ENCODE measurements at places on chromosomes 1 and 21.

GRCh38 chr1:159737238-159737916, 23.0 kb upstream of the CRP start:
- no peak for DNase-seq

- no peak for DNase-seq
Observed at GRCh38 chr21:44952116-44952928, 12.5 kb downstream of the SLX9 start.

GRCh38 chr1:243959998-243960397, 91.1 kb upstream of the ZBTB18 start:
- no peak for DNase-seq

- DNase-seq, result no peak
Observed at GRCh38 chr1:200850554-200850953, 22.2 kb upstream of the GPR25 start.

DNA sequence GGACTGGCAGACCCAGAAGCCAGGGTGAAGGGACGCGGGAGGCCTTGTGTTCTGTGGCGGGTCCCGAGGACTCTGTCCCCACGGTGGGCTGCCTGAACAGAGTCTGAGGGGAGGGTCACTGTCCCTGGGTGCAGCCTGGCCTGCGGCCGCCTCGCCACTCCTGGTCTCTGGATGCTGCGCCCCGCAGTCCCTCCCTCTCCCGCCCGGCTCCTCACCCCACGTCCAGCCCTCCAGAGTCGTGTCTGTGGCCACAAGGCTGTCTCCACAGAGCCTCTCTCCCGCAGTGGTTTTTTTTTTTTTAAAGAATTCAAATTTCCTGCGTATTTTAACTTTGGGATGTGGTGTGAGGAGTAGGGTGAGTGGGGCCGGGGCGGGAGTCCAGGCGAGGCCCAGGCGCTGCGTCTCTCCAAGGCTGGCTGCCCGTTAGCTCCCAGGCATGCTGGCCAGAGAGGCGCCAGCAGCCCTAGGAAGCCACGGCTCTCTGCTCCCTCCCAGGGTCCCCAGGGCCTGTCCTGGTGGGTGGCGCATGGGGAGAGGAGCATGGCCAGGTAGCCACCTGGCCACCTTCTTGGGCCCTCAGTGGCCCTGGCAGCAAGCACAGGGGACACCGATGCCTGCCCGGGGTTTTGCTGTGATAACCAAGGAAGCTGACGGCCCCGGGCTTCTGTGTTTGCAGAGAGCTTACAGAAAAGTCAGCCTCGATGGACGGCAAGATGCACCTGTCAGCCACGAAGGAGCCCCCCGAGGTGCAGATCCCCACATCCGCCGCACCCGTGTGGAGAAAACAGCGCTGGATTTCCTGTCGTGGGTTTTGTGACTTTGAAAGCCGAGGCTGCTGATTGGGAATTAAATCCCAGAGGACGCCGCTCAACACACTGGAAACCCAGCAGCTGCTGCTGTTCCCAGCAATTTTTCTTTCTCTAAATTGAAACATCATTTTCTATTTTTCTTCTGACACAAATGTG, 72.8 kb downstream of the MORN1 start:
- no peak for DNase-seq

DNA sequence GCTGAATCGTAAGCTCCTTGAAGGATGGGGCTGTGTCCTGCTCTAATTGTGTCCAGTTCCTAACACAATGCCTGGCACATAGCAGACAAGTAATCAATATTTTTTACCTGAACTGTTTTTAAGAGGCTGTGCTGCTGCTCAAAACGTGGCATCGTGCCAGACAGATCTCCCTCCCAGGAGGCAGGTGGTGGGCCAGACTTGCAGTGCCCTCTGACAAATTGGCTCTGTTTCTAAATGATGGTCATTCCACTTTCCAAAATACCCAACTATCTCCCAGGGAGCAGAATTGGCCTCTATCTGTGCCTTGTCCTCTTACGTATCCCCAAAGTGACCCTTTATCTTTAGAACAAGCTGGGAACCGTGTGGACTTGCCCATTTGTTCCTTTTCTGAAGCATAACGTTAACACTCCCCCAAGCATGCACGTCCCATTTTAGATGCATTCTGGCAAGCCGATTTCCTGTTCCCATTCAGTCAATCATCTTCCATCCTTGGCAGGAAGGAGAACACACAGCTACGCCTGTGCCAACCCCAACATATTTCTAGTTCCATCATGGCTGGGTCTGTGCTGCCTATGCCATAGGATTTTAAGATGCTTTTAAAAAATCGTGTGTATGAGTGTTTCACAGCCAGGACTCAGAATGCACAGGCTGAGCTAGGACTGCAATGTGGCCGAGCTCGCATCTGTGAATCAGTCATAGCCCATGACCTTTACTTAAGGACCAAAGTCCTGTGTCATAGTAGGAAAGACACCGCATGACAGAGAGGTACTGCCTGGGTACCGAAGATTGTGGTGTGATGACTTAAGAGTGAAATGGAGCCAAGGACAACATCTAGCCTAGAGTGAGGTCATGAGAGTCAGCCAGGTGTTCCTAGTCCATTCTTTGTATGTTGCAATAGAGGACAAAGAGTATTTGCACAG, 408.6 kb downstream of the PRDM2 start:
- no peak for DNase-seq

- no peak for DNase-seq
Observed at GRCh38 chr1:154966111-154966510, 4.4 kb downstream of the SHC1 start.

- DNase-seq, result peak; percentile 31
Observed at GRCh38 chr1:12344596-12345349, 114.9 kb downstream of the VPS13D start.

DNA sequence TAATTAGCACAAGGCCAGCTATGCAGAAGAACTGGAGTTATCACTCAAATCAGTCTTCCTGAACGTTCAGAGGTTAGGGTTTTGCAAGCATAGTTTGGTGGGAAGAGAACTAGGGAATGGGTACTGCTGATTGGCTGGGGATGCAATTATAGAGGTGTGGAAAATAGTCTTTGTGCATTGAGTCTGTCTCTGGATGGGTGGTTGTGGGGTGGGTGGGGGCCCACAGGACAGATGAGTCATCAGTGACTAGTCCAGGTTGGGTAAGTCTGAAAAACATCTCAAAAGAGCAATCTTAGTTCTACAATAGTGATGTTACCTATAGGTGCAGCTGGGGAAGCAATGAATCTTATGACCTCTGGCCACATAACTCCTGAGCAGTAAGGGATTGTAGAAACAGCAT, 89.7 kb upstream of the HMCN1 start:
- no peak for DNase-seq

DNA sequence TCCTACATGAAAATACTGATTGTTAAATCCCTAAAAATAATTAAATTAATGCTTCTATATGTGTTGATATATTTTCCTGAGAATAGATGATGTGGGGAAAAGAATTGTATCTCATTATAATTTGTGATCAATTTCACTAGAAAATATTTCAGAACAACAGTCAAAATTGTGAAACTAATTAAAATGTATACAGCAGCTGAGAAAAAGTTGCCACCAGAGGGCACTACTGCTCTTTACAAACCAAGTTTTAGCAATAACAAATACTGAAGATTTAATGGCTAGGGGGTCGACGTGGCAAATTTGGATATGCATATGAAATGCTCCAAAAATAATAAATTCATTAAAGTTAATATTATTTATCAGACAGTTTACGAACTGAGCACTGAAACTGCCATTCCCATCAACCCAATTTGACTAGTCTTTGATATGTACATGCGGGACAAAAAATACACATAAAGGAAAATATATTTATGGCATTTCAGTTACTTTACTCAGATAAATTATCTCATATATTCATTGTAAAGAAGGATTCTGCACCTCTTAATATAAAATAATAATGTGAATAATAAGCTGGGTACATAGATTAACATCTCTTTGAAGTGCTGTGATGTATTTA, 96.3 kb upstream of the TMPRSS15 start:
- DNase-seq, result peak; percentile 54

DNA sequence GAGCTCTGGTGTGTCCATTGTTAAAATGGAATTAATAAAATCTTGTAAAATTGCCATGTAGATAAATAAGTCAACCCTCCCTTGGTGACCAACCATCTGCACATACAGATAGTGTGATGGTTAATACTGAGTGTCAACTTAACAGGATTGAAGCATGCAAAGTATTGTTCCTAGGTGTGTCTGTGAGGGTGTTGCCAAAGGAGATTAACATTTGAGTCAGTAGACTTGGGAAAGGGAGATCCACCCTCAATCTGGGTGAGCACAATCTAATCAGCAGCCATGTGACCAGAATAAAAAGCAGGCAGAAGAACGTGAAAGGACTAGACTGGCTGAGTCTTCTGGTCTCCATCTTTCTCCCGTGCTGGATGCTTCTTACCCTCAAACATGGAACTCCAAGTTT, 174.8 kb downstream of the LTN1 start:
- DNase-seq, result no peak

DNA sequence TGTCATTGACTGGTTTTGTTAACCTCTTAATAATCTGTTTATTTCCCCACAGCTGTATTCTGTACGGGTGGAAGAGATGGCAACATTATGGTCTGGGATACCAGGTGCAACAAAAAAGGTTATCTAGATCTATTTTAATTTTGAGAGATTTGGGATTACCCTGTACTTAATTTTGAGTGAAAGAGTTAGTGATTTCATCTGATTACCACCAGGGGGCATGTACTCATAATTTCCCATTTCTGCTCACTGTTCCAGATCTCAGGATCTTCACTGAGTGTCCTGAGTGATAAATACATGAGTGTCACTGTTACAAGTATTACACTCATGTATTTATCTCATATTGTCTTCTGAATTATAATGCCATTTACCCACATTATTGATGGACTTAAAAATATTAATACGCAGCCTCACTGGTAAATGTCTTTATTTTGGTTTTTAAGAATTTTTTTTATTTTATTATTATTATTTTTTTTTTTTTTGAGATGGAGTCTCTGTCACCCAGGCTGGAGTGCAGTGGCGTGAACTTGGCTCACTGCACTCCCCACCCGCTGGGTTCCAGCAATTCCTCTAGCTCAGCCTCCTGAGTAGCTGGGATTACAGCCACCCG, 27.4 kb downstream of the DTL start:
- DNase-seq, result peak; percentile 45

DNA sequence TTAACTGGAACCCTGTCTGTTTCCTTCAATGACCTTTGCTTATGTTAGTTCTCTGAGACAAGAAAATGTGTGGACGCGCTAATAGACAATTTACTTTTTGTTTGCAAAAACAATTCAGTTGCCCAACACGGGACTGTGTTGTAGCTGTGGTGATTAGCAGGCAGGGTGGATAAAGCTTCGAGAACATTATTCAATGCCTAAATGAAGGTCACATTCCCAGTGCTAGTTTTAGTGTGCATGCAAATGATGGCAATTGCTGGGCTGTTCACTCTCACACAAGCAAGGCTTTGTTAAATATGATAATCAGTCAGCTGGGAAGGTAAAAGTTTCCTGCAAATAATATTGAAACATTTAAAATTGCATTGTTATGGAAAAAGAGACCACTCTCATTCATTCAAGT, 188.4 kb downstream of the BACH1 start:
- DNase-seq, result no peak

- DNase-seq, result no peak
Observed at GRCh38 chr1:79762461-79762860, 755.9 kb upstream of the ADGRL4 start.

- no peak for DNase-seq
Observed at GRCh38 chr21:30634906-30635305, at the start of gene KRTAP20-2. Gene KRTAP20-2 (plus strand): TSS chr21:30635206. CDS start chr21:30635264, 58 bp downstream.

- DNase-seq, result no peak
Observed at GRCh38 chr1:200874694-200875093, 1.9 kb downstream of the GPR25 start.

GRCh38 chr1:150970808-150971582, 3.6 kb downstream of the CERS2 start:
- DNase-seq, result no peak

DNA sequence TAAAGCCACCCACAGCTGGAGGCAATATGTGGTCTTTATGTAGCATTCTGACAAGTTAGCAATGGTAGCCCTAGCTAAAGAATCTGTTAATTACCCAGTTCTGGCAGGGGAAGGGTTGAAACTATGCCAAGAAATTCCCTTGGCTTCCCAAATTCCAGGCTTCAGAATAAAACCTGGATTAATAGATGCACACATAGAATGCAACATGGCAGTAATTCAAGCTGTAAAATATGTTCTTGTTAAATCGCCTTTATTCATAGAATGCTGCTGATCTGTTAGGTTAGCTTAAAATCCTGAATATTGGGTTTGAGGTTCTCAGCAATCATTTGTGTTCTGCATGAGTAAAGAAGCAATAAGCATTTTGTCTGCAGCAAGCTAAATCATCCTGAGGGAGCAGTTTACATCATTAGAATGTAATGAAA, 80.1 kb downstream of the ZNF326 start:
- no peak for DNase-seq

DNA sequence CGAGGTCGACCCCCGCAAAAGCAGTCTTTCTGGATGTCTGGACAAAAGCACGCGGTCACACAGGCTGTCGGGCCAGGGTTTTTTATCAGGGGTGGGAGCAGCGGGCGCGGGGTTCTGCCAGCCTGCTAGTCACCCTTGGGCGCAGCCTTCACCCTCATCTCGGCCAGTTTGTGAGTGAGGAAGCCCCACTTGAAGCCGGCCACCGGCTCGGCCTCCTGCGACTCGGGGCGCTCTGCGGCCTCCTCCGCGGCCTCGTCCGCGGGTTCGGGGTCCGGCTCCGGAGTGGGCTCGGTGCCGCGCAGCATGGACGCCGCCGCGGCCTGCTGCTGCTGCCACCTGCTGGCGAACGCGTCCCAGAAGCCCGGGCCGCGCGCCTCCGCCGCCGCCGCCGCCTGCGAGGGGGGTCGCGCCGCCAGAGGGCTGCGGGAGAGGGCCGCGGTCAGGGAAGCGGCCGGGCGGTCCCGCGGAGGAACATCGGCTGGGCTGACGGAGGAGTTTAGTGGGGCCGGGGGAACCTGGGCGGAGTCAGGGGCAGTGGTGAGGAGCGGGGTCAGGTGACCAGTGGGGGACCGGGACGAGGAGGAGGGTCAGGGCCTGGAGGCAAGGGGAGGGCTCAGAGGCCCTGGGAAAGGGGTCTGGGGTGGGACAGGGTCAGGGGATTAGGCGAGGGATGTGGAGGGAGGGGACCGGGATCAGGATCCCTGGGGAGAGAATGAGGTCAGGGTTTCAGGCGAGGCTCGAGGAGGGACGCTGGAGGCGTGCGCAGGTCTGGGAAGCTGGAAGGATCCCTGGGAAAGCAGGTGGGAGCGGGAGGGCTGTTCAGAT, 4.5 kb downstream of the C1orf232 start:
- peak; percentile 28 for DNase-seq

Data from GM12865 (cell line).